ENCODE measurements at places on chromosomes 6 and 20. TPM values are rescaled to one million over a fixed set of nuclear protein-coding genes. Genes with fewer than 3 reads are reported as not detected.

DNA sequence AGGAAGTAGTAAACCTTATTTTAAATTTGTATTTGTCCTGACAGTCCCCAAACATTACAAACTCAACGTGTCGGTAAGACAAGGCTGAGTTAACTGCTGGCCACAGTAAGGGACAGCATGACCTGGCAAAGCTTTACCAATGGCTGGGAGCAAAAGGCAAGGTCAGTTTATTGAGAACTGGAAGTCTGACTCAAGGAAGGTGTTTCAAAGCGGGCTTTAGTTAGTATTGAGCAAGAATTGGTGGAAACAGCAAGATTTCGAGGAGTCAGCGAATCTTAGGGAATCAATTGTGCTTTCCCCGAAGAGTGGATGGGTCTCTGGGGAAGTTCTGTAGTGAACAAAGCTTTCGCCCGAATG lies 885 bp upstream of the GZF1 start:
- H3K4me1 ChIP-seq: peaks cover 22% of the 10 kb centered on the region
- peak overlapping the region; percentile 76 for H3K4me3 ChIP-seq
- H3K27me3 ChIP-seq: no peaks in the 10 kb centered on the region
- DNase-seq: no peak
- peak overlapping the region; percentile 99 for H3K27ac ChIP-seq

DNA sequence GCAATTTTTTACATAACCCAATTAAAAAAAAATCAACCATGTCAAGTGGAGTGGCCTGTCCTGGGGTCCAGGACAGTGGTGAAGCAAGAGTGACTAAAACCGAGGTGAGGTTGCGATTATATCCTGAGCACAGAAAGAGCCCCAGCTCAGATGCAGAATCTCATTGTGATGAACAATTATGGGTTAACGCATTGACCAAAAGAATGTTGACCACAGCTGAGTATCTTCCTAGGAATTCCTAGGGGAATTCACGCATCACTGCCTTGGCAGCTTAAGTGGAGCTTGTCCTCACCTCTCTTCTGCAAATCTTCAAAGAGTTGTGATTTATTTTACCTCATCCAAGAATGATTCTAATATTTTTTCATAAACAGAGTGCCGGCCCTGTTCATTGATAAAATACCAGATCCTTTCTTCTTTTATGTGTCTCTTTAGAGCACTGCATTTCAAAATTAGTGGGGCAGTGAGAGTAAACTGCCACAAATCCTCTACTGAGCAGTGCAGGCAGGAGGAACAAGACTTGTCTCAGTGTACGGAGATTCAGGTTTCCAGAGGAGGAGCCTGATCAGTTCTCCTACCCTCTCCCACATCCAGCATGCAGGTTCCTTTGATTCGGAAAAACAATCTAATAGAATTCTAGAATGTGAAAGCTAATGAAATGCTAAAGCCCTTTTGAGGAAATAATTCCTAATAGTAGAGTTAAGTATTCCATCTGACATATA lies 60.1 kb upstream of the ZNF184 start:
- no peak overlapping the region for H3K27ac ChIP-seq
- H3K27me3 ChIP-seq: no peaks in the 10 kb centered on the region
- no peak overlapping the region for H3K4me3 ChIP-seq
- no peaks in the 10 kb centered on the region for H3K36me3 ChIP-seq
- no peaks in the 10 kb centered on the region for H3K4me1 ChIP-seq

DNA sequence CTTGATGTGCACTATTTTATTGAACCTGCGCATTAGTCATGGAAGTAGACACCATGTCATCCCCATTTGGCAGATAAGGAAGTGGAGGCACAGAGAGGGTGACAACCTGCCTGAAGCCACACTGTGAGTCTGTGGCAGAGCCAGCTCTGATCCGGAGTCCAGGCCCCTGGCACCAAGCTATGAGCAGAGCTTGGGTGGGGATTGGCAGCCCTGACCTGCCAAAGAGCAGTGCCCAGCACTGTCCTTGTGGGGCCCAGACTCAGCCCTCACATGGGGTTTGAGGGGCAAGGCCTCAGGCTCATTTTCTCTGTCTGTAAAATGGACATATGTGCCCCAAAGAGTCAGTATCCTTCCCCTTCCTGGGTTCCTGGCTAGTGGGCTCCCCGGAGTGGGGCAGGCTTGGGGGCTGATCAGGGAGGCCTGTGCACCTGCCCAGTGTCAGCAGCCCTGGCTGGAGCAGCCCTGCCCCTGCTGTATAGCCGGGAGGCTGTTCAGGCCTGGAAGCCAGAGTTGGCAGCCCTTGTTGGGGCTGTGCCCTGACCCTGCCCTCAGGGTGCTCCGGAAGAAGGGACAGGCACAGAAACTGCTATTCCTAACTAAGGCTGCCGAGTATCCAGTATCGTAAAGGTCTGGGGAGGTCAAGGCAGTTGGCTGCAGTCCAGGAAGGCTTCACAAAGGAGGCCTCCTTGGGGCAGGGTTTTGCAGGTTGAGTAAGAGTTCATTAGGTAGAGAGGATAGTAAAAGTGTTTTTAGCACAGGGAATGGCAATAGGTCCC lies 38.7 kb downstream of the TGM2 start:
- peak overlapping the region; percentile 87 for H3K27ac ChIP-seq
- H3K4me1 ChIP-seq: peaks cover 30% of the 10 kb centered on the region
- H3K36me3 ChIP-seq: peaks cover 21% of the 10 kb centered on the region
- no peak overlapping the region for H3K4me3 ChIP-seq
- no peaks in the 10 kb centered on the region for H3K27me3 ChIP-seq

DNA sequence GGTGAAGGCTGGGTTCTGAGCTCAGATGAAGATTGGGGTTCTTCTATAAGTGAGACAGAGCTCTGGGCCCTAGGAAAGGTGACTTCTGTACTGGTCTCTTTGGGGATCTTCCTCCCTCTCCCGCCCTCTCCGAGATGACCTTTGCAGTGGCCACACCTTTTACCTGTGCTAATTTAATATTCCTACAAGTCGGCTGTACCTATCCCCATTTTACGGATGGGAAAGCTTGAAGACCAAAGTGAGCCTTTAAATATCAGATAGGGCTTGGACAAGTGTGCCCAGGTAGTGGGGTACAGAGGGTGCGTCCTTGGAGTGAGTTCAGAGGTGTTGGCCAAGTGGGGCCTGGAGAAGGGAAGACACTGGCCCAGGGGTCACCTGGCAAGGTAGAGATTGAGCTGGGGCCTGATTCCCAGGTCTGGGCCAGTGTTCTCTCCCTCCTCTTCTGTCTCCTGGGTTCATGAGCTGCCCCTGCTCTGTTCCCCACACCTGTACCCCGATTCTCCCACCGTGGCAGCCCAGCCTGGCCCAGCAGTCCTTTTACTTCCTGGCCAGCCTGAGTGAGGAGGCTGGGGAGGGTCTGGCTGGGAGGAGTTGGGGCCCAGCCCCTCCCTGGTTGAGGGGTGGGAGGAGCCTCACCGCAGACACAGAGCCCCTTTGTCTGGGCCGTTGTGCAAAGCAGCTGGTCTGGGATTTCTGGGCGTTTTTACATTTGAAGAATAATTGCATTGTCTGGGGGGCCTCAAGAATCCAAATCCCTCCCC lies 152.1 kb upstream of the RNF24 start:
- no peak overlapping the region for H3K4me3 ChIP-seq
- H3K27ac ChIP-seq: no peak overlapping the region
- no peaks in the 10 kb centered on the region for H3K27me3 ChIP-seq
- no peak for DNase-seq
- peaks cover 14% of the 10 kb centered on the region for H3K4me1 ChIP-seq

HLA-DRA gene
- 220 TPM for total RNA-seq

TGM2 gene
- 529 TPM for total RNA-seq

MOCS1 gene
- 45.4 TPM for total RNA-seq

RIMS4 gene
- total RNA-seq: 4.0 TPM

EYA2 gene
- total RNA-seq: 15.4 TPM
